Uterus (tissue), 4 donors: ENCODE measurements at places on chromosomes 4 and X. TPM values are rescaled to one million over a fixed set of nuclear protein-coding genes. Genes with fewer than 3 reads are reported as not detected.

RASGEF1B gene
- total RNA-seq = 3.1 TPM

MAGEC1 gene
- total RNA-seq = not detected

POU3F4 gene
- not detected for total RNA-seq

DNA sequence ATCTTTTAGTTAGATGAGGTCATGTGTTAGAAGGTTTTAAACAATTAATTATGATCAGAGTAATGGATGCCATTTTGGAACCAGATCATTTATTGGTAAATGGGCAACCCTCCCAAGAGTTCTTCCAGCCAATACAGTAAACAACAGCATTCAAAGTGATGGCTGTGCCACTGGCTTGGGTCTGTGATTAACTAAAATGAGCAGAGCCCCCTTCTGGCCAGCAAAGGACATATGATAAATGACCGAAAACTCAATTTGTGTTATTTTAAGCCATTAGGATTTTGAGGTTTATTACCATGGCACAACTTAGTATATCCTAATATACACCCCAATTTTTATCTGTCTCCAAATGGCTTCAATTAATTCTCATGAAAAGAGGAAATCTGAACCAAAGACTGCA is 90.8 kb upstream of the NPFFR2 start:
- no peak for DNase-seq

SOWAHD gene
- 0.69 TPM for total RNA-seq

DNA sequence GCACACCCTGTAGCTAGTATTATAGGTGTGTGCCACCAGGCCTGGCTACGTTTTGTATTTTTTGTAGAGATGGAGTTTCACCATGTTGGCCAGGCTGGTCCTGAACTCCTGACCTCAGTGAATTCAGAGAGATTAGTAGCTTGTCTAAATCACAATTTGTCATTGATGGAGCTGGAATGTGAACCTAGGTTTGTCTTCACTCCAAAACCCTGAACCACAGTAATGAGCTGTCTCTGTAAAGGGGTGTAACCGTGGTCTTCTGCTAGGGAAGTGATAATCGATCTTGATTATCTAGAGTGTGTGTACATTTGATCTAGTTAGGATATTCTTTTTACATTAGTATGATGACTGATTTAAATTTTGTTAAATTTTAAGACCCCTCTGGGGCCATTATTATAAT is 8.3 kb downstream of the ARHGAP10 start:
- no peak for DNase-seq
